ENCODE measurements at places on chromosomes 7 and 10.

GRCh38 chr7:128121711-128122530 is 90.7 kb upstream of the LRRC4 start:
- DNase-seq, result no peak

DNA sequence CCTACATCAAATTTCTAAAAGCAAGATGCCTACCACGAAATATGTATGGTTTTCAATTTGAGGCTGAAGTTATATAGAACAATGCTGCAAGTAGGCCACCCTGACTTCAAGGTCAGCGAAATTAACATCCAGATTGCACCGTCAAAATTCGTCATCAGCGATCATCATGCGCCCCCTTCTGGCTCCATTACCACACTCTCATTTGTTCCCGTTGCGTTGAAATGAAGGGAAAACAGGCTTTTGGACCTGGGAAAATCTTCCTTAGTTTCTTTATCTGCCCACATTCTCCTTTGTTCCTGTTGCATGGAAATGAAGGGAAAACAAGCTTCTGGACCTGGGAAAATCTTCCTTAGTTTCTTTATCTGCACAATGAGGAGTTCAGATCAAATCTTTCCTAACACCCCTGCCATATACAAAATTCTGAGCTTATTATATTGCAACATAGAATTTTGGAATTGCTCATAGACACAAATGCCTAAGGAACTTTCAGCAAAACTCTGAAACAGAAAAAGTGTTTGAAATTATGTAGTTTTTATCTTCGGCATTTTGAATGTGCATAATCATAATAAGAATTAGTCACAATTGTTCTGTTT is 98.2 kb upstream of the PRKCQ start:
- peak; percentile 17 for DNase-seq

- no peak for DNase-seq
Observed at GRCh38 chr7:95693551-95694333, 78.6 kb upstream of the DYNC1I1 start.

DNA sequence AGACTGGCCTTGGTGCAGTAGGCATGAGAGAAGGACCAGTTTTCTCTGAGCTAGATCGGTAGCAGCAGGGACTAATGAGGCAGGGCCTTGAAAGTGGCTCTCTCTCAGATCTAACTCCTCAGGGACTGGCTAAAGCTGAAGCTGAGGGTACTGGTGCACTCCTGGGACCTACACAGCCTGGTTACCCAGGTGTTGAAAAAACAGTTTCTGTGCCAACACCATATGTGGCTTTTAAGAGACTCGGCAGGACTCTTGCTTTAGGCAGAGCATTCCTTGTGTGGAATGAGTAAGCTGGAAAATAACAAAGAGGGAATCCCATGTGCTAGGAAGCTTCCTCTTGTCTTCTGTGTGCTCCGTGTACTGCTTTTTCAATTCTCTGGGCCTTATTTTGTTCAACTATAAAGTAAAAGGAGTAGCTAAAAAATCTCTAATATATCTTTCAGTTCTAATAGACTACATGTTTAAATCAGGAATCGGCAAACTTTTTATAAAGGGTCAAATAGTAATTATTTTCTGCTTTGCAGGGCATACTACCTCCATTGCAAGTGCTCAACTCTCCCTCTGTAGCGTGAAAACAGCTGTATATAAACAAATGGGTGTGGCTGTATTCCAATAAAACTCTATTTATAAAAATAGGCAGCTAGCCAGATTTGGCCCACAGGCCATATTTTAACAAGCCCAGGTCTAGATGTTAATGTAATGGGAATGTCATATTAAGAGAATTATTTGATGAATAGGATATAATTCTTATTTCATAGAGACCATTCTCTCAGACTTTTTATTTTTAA is 186.1 kb upstream of the KAT6B start:
- DNase-seq, result no peak

DNA sequence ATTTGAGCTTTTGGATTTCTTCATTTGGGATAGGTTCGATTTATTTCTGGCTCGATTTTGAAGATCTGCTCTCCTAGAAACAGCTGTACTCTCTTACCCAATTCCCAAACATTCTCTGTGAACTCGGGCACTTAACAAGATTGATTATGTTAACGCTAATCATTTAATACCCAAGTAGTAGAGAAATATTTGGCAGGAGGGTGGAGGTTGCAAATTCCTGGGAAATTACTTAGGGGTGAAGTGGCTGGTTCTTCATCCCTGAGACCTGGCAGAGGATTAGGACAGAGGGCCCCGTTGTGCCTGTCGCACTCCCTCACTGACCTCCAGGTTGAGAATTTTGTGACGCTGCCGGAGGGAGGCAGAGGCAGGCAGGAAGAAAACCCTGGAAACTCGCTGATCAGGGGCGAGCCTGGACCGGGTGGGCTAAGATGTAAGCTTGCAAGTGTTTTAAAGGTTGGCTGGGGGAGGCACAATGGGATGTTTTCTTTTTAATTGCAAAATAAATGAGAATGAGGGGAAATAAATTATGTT is 182.6 kb downstream of the TCF7L2 start:
- no peak for DNase-seq

DNA sequence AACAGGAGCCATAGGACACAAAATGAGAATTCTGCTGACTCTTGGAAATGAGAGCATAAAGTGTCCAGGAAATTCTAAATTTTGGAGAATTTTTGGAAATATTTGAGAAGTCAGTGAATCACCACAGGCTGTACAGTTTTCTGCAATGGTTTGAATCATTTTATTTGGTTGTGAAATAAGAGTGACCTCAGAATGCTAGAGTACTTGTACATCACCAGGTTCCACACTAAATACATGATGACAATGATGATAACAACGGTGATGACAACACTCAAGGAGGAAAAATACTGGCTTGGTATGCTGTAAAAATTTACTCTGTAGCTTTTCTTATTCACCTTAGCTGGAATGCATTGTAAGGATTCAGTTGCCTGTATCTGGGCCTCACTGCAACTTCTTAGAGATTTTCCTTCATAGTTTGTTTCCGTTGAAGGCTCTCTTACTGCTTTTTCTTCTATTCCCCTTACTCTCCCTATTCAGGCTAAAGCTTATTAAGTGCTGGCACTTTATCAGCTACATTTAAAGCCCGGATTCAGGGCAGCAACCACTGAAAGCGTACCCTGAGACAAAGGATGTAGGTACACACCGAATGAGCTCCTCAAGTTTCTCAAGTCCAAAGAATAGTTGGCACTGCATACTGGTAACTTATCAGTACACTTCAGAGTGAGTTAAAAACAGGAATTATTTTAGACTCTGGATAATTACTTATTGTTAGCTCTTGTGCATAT is 30.2 kb upstream of the NME8 start:
- no peak for DNase-seq

- no peak for DNase-seq
Observed at GRCh38 chr7:130337410-130337971, 7.1 kb upstream of the CPA5 start.

DNA sequence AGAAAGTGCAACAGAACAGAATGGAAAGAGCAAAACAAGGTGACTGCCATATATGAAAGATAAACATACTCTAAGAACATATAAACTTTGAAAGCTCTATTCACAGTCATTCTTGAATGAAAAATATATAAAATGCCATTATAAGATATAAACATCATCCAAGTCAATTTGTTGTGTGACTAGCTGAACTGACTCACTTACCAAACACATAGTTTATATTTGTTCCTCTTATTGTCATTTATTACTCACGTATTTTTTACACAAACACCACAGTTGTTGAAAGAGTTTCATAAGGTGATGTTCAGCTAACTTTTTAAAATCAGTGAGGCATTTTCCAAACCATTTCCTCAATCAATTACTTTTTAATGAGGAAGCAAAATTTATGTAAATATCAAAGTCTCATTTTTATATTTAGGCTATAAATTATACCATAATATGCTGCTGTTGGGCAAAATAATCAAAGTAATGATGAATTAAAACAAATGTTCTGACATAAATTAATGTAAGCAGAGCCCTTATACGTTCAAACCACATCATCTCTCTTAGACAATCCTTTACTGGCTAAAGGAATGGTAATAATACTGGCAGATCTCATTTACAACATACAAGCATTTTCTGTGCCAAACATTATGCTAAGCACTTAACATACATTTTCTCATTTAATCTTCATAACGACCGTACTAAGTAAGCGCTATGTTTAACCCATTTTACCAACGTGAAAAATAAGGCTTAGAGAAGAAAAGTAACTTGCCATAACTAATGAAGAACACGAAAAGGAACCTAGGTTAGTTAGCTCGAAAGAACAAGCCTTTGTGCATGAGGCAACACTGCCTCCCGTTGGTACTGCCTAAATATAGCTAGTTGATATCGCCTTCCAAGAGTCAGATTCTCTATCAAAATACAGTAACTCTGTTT is 7.3 kb downstream of the LRRN3 start:
- DNase-seq, result peak; percentile 29

DNA sequence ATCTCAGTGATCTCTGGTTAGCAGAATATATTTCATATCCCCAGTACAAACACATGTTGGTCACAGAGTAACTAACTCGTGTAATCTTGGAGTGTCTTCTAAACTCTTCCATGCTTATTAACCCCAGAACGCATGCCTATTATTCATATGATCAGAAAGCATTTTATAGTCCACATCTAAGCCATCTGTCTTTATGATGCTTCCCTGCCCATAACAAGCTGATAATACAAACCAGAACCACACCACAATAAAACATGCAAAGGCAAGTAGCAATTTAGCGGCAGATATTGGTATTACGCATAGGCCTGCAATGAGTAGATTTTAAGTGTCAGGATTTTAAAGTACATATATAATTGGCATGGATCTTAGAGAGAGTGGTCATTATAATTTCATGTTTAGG is 120.0 kb upstream of the PRKCQ start:
- DNase-seq, result no peak

DNA sequence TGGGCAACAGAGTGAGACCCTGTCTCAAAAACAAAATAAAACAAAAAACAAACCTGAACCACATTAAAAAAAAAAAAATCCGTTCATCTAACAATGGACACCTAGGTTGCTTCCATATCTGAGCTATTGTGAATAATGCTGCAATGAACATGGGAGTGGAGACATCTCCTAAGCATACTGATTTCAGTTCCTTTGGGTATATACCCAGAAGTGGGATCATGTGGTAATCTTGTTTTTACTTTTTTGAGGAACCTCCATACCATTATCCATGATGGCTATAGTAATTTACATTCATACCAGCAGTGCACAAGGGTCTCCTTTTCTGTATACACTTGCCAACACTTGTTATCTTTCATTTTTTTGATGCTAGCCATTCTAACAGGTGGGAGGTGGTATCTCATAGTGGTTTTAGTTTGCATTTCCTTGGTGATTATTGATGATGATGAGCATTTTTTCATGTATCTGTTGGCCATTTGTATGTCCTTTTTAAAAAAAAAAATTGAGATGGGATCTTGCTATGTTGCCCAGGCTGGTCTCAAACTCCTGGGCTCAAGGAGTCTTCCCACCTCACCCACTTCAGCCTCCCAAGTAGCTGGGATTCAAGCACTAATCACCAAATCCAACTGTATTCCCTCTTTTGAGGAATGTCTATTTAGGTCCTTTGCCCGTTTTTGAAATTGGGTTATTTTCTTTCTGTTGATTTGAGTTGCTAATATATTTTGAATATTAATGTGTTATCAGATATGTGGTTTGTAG is 17.5 kb downstream of the CDK13 start:
- no peak for DNase-seq

GRCh38 chr7:116696707-116697106 is 24.7 kb downstream of the MET start:
- DNase-seq, result no peak

DNA sequence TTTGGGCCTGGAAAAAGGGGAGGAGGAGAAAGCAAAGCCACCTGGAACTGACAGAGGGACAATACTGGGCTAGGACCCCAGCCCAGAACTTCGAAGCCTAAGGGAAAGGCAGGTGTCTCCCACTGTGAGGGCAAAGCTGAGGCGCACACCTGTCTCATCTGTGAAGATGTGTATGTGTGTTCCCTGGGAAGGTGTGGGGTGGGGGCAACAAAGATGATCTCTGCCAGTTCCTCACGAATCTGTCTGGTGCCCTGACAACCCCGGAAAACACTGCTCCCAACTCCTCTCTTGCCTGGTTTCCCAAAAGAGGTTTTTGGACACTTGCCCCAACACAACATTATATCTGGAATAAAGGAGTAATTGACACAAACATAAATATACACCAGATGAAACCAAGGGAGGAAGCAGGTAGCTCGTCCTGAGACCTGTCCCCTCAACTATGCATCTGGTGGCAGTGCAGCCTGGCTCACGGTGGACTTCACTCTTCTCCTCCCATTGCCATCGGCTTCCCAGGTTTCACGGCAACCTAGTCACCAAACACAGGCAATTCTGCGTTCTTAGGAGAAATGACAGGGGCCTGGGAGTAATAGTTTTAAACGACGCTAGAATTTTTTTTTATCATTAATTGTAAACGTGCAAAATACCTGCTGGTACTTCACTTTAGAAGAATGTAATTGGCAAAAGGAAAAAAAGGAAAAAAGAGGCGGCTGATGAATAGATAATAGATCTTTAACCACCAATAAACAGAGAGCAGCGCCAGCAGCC is 1.7 kb upstream of the EMX2 start:
- no peak for DNase-seq

- no peak for DNase-seq
Observed at GRCh38 chr7:2805213-2805944, 38.7 kb downstream of the GNA12 start.

DNA sequence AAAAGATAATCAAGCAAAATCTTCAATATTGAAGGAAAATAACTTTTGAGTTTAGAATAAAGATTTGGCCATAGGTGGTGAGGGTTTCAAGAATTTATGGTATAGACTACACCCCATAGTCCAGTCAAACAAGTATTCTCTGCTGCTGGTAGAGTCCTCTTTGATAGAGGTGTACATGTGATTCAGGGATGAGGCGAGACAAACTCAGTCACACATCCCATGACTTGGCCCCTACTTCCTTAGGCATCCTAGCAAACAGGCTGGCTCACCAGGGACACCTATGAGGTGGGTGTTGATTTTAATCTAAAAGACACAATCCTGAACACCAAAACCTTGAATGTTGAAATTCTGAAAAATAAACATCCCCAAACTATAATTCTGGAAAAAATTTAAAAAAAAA is 78.1 kb upstream of the SLC25A13 start:
- no peak for DNase-seq

DNA sequence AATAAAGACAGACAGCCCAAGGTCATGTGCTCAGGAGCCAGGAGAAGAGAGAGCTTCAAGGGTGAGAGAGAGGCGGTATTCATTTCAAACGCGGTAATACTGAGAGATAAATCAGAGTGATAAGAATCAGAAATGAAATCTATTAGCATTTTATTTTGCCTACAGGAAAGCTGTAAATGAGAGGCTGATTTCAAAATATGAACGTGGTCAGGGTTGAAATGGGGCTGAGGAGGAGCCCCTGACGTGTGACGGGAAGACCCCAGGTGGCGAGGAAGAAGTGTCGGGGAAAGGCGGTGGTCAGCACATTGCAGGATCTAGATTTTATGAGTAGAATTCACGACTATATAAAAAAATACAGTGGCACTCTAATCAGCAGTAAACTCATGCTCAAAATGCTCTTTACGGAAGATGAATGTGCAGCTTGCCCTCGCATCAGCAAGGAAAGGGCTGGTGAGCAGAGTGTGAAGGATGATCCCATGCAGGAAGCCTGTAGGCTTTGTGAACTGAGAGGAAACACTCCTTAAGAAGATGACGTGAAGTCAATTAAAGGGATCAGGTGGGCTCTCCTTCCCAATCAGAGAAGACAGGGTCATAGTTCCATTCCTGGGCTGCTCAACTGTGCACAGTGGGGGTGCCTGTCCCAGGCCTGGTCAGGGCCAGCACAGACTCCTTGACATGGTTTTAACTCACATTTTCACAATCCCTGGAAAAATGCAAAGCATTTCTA is 360.2 kb downstream of the PTPRN2 start:
- no peak for DNase-seq

GRCh38 chr10:4242561-4243035 is 457.6 kb upstream of the KLF6 start:
- DNase-seq, result no peak

- no peak for DNase-seq
Observed at GRCh38 chr7:148650232-148650858, 48.4 kb upstream of the CUL1 start.

Measured in stimulated activated CD4-positive, alpha-beta T cell treated with anti-CD3 and anti-CD28 coated beads, Interleukin-1b, Interleukin-23, amount 100 ng/mL, for 1 hour (primary cell).